SHP77 treated with DMSO at 0.1 percent for 48 hours (cell line): ENCODE measurements at places on chromosomes 6 and 20.

GRCh38 chr6:157343732-157344131, 20.4 kb upstream of the TMEM242 start:
- DNase-seq, result no peak

DNA sequence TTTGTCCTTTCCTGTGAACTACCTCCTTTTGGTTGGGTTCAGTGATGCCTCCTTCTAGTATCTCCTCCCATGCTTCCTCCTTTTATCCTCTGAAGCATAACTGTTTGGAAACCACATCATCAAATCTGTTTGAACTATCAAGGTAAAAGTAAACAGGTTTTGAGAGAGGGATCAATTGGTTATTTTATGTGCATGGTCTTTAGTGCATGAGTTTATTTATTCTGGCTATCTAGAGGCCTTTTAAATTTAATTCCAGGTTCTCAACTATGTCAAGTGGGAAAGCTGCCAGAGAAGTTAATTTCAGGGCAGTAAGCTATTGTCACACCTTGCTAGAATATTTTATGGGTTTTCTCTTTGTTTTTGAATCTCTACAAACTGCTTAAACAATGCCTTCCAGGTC, 54.1 kb downstream of the WASF1 start:
- DNase-seq, result no peak

GRCh38 chr20:42483730-42484303, 705.9 kb downstream of the PTPRT start:
- DNase-seq, result no peak

DNA sequence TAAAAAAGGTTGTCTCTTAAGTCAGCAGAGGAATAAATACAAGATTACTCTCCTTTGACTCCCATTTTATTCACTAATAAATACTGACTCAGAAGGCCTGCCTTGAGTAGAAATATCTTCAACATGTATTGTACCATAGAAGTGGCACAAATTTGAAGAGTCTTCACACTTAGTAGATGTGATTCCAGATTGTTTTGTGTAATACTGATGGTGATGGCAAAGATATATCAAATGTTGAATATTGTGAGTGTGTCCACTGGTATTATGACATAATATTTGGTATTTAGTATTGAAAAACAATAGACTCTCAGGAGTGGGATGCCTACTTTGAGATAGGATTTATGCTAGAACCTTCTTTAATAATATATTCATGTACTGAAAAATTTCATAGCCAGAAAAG, 7.0 kb downstream of the ADGRB3 start:
- no peak for DNase-seq

DNA sequence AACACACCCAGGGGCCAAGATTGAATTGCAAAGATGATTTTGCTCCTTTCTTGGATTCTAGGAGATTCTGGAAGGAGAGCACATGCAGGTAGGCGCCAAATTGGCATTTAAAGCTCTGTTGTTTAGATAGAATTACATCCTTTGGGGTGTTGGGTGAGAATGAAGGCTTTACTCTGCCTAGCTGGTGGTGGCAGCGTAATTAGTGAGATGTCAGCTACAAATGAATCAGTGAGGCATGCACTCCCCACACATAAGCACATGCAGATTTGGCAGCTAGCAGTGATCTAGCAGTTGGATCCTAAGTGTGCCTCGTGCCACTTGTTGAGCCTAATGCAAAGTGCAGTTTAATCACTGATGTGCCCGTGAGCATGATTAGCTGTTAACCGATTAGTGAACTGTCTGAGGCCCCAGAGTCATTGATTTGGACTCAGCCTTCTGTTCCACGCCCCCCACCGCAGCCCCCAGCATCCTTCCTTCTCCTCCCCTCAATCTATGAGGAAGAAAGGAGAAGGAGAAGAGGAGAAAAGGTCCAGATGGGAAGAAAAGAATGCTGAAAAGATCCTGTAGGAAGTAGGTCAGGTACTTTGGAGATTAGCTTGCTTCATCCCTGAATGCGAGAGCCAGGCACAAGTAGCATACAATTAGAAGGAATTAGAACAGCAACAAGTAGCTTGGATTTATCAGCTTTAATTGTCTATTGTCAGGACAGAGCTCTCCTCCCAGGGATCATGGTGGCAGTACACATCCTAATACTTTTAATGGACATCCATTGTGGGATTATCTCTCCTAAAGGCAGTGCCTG, 6.0 kb upstream of the PRDM1 start:
- DNase-seq, result no peak

GRCh38 chr20:16350465-16350864, 222.8 kb downstream of the KIF16B start:
- no peak for DNase-seq

DNA sequence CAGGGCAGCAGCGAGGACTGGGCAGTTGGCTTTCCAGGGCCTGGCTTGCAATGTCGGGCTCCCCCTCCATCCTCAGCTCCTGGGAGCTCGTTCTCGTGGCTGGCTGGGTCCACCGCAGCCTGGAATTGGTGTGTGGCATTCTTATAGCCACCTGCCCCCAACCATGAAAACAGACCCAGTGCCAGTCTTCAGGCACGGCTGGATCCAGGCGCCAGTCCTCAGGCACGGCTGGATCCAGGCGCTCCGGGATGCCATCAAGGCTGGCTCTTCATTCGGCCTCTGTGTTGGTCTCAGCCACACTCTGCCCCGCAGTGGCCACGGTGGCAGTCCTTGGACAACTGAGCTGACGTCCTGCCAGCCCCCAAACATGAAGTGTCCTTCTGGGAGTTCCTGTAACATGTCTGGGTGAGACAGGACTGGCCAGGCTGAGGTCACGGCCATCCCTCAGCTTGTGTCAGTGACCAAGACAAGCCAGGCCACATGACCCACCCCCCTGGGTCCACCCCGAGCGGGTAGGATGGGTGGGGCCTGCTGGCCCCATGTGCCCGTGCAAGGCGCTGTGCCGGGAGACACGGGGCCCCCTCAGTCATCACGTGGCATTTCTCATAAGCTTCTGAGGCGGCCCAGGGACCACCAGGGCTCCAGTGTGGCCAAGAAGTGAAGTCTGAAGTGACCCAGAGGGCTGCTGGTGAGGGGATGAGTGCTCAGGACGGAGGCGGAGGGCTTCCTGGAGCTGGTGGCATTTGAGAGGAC, 99.0 kb downstream of the TAF4 start:
- no peak for DNase-seq

- DNase-seq, result no peak
Observed at GRCh38 chr20:38798266-38798665, 7.2 kb upstream of the PPP1R16B start.

DNA sequence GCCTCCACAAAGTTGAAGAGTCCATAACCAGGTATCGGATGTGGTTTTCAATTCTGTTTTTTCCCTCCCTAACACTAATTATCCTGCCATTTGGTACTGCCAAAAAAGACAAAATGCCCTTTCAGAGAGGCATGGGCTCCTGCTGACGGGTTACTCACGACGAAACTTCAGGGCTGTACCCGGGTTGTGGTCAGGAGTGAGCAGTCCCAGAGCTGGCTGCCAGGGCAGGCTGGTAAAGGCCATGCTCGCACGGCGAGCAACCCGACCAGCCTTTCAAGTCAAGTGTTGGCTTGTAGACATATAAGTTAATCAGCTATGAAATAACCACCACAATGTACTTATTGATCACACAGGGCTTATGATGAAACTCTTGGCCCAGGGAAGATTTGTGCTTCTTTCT, 152.5 kb downstream of the FOXC1 start:
- no peak for DNase-seq

DNA sequence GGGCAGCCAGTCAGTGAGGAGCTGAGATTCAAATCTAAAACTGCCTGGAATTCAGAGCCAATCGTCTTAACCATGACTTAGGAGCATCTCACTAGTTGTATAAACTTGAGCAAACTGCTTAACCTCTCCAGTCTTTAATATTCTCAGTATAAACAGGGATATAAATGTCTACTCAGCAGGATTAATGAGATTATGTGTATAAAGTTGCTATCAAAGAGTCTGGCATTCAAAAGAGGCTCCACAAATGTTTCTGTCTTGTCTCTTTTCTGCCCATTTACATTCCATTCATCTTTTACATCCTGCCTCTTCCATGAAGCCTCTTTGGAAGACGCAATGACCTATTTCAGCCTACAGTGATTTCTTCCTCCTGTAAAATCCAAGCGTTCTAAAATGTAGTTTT, 66.9 kb downstream of the BLOC1S5 start:
- DNase-seq, result no peak

DNA sequence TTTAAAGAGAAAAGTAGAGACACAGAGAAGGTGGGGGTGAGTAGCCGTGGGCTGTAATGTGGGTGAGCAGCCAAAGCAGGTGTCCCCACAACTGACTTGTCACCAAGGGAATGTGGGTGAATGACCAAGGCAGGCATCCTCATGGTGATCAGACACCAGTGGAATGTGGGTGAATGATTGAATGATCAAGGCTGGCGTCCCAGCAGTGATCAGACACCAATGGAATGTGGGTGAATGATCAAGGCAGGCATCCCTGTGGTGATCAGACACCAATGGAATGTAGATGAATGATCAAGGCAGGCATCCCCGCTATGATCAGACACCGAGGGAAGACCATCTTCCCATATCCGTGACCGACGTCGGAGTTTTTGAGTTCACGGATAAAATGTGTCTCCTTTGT, 49.8 kb upstream of the OR14J1 start:
- DNase-seq, result no peak

- no peak for DNase-seq
Observed at GRCh38 chr6:73369563-73369962, at the start of gene OOEP. Gene OOEP (minus strand): TSS chr6:73369897. CDS start chr6:73369792, 105 bp downstream.

DNA sequence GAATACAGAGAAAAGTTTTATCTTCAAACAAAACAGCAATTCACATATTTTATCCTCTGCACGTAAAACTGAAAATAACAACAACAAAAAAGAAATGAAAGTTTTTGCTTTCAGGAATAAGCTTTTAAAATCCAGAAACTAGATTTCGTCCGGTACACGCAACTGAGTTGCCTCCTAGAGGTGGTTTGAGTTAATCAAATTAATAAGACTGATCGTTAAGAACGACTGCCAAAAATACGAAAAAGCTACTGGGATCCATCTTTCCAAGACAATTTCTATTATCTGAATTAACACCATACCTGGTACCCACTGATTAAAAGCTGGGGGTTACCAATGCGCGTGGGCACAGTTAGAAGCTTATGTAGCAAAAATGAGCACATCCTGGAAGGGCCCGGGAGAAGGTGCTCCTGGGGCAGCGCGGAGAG, 669 bp downstream of the PDCD2 start:
- DNase-seq, result no peak

DNA sequence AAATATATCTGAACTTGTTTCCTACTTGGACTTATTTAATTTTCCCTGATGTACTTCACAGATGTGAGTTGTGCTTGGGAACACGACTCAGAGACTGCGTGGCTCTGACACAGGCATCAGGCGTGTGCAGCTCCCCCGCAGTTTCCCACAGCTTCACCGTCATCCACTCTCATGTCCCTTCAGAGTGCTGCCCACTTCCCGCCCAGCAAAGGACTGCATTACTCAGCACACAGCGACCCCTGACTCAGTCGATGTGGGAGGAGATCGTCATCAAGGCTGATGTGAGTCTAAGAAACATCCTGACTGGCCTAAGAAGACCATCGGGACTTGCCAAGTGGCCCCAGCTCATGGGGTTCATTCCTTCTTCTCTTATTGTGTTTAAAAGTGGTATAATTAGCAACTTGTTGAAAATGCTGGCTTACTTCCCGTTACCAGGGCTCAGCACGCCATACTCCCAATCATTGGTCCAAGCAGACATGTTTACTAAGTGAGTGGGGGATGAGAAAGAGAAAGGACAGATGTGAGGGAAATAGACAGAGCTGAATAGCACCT, 539.4 kb upstream of the JARID2 start:
- DNase-seq, result no peak
